ENCODE measurements at places on chromosomes 4 and X.

GRCh38 chrX:114073926-114074325 lies 510.0 kb upstream of the HTR2C start:
- DNase-seq = no peak

- no peak for DNase-seq
Observed at GRCh38 chr4:8725845-8726244, 133.3 kb downstream of the CPZ start.

DNA sequence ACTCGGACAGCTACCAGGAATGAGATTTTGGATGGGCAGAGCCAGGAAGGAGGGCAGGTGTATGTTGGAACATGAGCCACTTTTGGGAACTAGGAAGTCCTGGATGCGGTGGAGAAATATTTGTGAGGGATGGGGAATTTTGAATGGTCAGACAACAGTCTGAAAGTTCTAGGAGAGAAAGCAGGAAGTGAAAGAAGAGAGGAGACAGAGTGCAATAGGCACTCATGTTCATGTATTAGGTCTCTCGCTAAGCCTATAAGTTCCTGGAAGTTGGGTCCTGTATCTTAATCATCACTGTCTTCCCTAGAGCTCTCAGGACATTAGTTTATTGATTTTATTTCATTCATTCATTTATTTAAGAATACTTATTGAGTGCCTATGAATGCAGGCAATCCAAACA lies 65.7 kb upstream of the CITED1 start:
- DNase-seq = no peak

GRCh38 chr4:82799006-82799881 lies 648 bp upstream of the SCD5 start:
- DNase-seq = no peak

GRCh38 chr4:147547314-147548056 lies 66.6 kb downstream of the EDNRA start:
- DNase-seq = no peak

- DNase-seq = no peak
Observed at GRCh38 chrX:109475174-109475891, 6.6 kb downstream of the GUCY2F start.

DNA sequence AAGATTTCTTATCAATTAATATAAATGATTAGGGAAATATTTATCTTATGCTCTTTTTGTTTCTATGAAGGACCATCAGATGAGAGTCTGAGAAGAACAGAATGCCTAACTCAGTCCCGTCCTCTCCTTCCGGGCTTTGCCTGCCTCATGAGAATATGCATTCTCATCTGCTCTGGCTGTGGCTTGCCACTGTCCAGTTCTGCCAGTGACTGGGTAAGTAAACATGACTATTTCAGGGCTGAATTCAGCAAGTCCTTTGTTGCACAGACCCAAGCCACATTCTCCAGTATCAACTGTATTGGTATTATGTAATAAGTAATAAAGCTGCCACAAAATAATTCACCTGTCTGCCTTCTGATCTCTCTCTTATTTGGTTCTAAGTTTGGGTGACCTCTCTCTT lies 110.7 kb downstream of the WDFY3 start:
- no peak for DNase-seq

DNA sequence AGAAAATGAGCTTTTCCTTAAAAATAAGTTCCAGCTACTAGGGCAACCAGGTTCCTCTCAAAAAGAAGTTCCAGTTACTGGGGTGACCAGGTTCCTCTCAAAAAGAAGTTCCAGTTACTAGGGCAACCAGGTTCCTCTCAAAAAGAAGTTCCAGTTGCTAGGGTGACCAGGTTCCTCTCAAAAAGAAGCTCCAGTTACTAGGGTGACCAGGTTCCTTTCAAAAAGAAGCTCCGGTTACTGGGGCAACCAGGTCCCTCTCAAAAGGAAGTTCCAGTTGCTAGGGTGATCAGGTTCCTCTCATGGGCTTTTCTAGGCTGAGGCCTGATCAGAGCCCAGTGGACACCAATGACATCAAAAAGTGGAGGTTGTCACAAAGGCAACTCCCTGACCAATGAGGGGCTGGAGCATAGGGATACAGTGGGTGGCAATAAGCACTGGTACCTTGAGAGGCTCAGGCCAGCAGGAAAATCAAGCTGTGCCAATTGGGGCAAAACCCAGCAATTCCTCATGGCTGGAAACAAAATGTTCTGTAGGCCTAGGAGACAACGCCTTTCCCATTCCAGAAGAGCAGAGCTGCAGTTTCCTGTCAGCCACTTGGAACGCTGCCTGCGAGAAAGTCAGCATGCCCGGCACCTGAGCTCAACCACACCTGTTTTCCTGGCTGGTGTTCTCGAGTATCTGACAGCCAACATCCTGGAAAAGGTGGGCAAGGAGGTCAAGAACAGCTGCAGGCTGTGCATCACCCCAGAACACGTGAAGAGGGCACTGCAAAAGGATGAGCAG lies 12.3 kb upstream of the SYTL5 start:
- DNase-seq = no peak

DNA sequence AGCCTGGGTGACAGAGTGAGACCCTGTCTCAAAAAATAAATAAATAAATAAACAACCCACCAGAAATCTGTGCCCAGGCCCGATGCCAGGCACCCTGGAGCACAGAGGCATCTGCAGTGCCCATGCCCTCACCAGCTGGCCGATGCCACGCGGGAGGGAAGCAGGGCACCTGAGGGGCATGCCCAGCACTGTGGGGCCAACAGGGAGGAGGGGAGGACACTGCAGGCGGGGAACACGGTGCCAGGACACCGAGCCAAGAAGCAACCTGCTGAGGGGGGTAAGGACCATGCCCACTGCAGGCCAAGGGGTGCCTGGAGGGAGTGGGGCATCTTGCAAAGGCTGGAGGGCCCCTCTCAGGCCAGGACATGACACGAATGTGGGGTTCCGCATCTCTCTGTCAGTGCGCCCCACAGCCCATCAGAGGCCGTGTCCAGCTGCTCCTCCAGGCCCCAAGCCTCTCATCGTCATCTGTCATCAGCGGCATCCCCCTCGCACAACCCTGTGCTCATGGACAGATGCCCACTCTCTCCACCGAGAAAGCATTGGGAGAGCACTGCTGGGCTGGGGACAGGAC lies 13.3 kb upstream of the DUSP9 start:
- DNase-seq = no peak

DNA sequence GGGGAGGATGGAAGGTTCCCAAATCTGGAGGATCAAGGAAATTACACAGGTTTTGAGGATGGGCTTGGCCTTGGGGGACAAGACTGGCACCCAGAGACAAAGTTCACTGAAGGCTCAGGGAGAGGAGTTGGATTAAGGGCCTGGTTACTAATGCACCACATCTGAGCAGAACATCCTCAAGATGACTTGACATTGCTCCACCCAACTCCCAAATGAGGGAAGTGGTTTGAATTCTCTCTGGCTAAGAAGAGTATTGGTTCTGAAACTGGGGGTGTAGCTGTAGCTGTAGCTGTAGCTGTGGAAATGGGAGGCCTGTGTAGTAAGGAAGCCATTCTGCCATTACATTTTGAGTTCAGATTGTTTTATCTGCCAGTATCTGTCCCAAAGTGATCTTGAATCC lies 129.4 kb downstream of the RASL11B start:
- no peak for DNase-seq

GRCh38 chrX:110044346-110045249 lies 41.7 kb downstream of the TMEM164 start:
- DNase-seq = no peak

DNA sequence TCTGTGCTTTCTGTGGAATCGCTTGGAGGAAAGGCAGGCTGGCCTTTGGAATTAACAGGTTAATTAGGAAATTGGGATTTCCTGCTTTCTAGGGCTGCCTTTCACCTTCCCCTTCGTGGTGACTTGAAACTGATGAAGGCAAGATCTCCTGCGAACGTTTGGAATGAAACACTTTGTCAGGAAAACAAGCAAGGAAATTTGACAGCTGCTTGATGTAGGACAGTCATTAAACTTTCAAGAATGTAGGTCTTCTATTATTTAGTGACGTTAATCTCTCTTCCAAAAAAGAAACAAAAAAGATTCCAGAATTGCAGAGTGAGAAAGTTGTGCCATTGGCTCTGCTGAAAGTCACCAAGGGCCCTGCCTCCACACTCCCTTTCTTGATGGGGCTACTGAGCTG lies 155.7 kb upstream of the SCML1 start:
- no peak for DNase-seq

DNA sequence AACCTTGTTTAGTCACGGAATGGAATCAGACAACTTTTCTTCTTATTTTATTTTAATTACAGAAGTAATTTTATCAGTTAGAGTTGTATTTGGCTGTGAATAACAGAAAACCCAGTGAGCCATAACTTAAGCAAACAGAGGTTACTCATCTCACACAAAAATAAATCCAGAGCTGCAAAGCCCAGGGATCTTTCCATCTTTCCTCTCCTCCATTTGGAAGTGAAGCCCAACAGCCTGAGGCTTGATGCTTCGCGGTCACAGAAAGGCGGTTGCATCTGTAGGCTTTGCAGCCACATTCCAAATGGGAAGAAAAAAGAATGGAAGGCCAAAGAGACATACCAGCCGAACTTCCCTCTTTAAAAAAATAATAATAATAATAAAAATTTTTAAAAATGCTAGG lies 22.6 kb downstream of the CHRNA9 start:
- DNase-seq = no peak

- DNase-seq = no peak
Observed at GRCh38 chr4:168731706-168732414, 235.0 kb downstream of the PALLD start.

DNA sequence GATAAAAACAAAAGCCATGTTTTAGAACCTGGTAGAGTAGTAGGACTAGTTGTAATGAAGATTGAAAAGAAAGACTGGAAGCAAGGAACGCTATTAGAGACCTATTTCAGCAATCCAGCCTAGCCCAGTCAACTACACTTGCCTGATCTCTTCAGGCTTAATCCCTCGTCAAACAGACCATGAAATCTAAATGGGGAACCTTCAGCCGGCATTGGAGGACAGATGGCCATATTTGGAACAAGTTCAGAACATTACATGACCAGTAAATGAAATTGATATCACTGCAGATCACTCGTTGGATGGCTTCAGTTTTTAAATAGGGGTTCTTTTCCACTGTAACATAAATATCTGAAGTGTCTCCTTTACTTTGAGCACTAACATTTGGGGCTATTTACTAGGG lies 84.8 kb upstream of the WDR44 start:
- DNase-seq = no peak

GRCh38 chr4:118034053-118034785 lies at the start of gene NDST3:
NDST3 (plus strand) TSS chr4:118034486; CDS start chr4:118053911, 19,425 bp downstream.
- no peak for DNase-seq

DNA sequence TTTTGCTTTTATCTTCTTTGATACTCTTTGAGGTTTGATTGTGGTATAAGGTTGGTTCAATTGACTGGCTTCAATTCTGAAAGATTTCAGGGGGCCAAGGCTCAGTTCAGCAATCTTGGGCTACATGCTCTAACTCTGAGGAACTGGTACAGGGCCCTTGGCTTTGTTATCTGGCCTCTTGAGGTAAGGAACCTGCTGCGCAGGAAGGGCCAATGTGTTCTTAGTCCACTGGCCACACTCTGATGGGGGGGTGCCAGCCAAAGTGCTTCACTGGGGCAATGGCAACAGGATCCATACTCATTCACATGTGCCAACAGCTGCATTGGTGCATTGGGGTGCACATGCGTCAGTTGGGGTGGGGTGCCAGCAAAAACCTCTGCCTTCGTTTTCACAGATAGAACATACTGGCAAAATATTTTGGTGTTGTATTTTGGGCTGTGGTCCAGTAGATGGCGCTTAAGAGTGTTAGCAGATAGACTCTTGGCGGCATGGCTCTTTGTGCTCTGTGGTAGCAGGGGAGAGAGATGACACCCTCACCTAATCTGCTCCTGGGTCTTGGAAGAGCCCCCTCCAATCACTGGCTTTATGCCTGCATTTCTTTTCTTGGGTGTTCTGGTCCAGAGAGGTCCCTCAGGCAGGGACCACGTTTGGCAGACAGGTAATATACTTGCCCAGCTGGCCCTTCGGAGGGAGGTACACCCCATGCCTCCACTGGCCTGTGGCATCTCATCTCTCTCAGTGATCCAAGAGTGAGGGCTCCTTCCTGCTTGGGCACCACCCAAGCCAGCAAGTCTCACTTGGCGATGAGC lies 42.9 kb downstream of the NDST3 start:
- no peak for DNase-seq

DNA sequence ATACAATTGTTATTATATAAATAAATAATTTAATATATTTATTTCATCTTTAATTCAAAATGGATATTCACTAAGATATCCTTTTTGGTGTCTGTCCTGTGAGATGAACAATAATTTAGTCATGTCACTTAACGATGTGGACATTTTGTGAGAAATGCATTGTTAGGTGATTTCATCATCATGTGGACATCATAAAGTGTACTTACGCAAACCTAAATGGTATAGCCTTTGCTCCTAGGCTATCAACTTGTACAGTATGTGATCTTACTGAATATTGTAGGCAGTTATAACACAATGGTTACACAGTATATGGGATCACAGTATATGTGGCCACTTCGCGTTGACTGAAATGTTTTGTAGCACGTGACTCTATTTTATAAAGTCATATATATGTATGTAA lies 20.2 kb upstream of the CHRNA9 start:
- no peak for DNase-seq

DNA sequence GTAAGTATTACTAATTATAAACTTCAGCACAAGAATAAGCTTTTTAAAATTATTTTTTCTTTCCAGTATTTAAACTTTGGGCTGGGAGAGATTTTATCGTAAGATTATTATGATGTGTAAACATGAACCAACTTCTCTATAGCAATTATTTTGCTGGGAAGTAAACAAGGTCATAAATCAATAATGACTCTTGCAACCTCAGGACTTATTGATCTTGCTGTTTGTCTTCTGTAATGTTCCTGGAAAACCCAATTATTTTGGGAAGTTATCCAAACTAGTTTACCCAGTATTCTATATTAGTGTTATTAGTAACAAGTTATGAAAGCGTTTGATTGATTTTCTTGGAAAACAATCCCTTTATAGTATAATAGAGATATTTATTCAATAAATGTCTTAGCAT lies 174.9 kb downstream of the PPP1R2C start:
- DNase-seq = no peak

DNA sequence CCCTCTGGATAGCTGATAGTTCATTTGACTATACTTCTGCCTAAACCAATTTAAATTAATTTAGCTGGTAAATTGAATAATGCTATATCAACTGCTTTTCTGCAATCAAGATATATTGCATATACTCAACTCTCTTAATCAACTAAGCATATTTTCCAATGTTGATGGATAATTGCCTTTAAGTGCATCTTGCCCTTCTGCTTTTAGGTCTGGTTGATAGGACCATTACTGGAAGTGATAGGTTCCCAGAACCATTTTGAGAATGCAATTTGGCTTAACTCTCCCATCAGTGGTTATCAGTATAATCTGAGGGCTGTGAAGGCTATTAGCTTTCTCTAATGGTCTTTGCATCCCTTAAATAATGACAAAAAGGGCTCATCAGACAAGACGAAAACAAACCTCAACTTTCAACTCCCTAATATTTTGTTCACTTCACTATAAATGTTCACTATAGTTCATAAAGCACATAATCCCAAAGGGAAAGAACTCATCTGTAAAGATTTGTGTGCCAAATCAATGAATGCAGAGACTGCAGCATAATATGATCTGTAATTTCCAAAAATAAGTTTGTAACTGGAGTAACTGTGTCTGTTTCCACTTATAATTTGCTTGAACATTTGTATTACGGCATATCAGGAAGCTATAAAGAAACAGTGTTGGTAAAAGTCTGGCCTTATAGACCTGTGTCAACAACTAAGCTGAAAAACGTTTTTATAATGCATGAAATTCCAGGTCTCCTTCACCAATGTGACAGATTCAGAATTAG lies 273.6 kb downstream of the FBXO8 start:
- DNase-seq = no peak

All from stimulated activated CD8-positive, alpha-beta memory T cell treated with anti-CD3 and anti-CD28 coated beads, Interleukin-7, amount 100 ng/mL, for 1 hour (primary cell).